Stimulated activated CD8-positive, alpha-beta memory T cell treated with anti-CD3 and anti-CD28 coated beads, Interleukin-12 subunit alpha, Interleukin-12 subunit beta, amount 100 ng/mL, for 1 hour (primary cell): ENCODE measurements at places on chromosomes 6 and 20.

GRCh38 chr6:154888421-154889295, 106.5 kb upstream of the TIAM2 start:
- no peak for DNase-seq

GRCh38 chr6:40350747-40351217, 236.4 kb downstream of the LRFN2 start:
- DNase-seq = no peak

DNA sequence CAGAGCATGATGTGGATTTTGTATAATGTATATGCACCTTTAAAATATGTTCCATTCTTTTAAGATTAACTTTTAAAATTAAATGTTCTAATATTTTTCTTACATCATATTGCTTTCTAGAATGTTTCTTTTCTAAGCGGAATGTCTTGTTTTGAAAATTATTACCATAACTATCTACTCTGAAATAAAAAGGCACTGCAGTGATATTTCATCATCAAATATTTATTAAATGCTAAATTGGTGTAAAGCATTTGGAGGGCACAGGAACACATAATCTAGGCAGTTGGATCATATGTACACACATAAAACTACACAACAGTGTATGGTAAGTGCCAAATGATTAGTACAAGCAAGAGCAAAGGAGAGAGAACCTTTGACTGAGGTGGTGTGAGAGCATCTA, 13.8 kb downstream of the BICRAL start:
- DNase-seq = no peak

DNA sequence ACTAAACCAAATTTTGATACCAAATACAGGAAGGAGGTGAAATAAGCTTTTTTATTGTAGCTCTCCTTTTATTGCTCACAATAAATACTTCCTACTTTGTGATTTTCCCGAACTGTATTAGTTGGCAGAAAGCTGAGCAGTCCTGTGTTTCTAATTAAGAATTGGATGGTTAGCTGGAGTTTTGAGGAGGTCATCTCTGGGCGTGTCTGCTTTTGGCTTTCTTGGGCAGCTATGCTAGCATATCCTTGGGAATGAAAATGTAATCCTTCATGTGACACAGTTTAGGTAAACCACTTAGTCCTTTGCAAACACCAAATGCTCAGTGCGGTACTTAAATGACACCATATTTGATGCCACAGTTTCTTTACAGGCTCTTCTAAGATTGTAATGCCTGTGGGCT, 67.5 kb downstream of the MTHFD1L start:
- DNase-seq = no peak

- DNase-seq = no peak
Observed at GRCh38 chr6:13289789-13290318, 38.5 kb downstream of the TBC1D7 start.

DNA sequence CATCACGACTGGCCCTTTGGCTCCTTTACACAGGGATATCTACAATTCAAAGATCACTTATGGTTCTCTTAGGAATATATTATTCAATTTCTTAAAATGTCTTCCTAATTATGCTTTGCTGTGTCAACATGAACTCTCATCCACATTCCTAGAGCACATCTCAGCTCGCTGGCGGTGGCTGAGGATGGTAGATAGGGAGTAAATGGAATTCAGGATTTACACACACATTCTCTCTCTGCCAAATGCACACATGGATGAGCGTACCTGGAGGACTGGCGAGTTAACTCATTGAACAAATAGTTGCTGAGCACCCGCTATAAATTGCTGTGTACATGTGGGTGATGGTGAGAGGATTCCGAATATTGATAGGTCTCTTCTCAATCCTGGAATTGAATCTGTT, 4.8 kb upstream of the MRPS10 start:
- DNase-seq = no peak

- DNase-seq = no peak
Observed at GRCh38 chr6:22610127-22610526, 40.8 kb downstream of the HDGFL1 start.

GRCh38 chr6:159913862-159914564, 23.2 kb downstream of the MAS1 start:
- DNase-seq = no peak

DNA sequence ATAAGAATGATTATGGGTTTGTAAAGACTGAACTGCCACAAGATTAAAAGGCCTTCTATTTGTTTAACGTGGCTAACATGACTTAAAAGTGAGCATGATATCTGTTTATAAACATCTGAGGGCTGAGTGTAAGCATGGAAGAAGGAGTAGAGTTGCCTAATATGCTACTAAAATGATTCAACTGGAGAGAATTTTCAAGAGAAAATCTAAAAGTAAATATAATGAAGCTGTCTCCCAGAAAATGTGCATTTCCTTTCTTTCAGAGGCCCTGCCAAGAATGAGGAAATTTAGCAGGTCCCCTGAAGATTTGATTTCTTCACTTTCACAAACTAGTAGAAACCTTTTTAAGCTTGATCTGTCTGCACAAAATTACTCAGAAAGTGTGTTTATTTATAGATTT, 4.2 kb upstream of the EYA4 start:
- DNase-seq = no peak

DNA sequence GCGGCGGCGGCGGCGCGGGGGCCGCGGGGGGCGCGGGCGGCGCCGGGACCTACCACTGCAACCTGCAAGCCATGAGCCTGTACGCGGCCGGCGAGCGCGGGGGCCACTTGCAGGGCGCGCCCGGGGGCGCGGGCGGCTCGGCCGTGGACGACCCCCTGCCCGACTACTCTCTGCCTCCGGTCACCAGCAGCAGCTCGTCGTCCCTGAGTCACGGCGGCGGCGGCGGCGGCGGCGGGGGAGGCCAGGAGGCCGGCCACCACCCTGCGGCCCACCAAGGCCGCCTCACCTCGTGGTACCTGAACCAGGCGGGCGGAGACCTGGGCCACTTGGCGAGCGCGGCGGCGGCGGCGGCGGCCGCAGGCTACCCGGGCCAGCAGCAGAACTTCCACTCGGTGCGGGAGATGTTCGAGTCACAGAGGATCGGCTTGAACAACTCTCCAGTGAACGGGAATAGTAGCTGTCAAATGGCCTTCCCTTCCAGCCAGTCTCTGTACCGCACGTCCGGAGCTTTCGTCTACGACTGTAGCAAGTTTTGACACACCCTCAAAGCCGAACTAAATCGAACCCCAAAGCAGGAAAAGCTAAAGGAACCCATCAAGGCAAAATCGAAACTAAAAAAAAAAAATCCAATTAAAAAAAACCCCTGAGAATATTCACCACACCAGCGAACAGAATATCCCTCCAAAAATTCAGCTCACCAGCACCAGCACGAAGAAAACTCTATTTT, 2.0 kb downstream of the FOXC1 start:
- no peak for DNase-seq

DNA sequence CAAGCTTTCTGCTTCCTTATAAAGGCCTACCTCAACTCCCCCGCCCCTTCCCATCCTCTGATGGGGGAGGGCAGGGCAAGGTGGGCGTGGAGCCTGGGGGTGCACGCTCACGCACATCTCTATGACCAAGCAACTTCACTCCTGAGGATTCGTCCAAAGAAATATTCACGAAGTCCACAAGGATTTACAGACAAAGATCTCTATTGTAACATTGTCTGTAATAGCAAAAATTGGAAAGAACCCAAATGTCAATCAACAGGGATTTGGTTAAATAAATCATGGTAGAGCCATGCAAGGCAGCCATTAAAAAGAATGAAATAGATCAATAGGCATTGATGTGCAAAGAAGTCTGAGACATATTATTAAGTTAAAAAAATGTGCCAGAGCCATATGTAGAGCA, 130.4 kb upstream of the AFDN start:
- no peak for DNase-seq

DNA sequence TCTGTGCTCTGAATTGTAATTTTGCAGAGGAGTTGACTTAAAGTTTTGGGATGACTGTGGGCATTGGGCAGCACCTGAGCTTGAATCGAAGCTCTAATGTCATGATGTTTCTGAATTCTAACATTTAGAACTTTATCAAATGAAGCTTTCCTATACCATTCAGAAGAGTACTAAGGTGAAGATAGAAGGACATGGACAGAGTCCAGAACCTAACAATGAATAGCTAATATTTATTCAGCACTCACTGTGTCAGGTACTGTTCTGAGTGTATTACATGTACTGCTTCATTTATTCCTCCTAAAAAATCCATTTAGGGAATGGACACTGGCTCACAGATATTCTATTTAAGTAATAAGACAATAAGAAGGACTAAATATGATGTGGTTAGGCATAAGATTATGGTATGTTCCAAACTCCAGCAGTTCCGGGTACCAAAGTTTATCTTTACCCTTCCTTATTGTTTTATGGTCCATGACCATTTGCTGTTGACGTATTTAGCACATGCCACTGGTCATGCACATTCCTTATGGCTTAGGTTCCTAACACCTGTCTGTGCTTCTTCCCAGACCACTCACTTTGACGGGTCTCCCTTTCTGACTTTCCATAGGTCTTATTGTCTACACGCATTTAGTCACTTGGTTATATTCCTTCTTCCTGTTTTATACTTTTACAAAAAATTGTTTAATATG, 20.3 kb downstream of the BCKDHB start:
- no peak for DNase-seq

DNA sequence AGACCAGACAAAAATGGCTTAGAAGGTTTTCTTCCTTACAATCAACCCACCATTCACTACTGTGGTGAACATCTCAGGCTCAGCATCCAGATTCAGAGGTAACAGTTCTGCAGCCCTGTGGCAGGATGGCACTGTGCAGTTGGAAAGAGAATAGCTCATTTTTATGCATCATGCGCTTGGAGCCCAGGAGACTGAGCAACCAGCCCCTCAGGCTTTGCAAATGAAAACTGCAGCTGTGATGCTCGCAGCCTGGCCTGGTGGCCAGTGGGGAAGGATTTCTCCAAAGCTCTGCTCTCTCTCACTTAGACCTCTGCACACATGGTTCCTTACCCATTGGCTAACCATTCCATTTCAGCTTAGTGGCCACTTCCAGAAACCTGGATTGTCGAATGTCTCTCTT, 45.8 kb downstream of the GABRR2 start:
- no peak for DNase-seq

DNA sequence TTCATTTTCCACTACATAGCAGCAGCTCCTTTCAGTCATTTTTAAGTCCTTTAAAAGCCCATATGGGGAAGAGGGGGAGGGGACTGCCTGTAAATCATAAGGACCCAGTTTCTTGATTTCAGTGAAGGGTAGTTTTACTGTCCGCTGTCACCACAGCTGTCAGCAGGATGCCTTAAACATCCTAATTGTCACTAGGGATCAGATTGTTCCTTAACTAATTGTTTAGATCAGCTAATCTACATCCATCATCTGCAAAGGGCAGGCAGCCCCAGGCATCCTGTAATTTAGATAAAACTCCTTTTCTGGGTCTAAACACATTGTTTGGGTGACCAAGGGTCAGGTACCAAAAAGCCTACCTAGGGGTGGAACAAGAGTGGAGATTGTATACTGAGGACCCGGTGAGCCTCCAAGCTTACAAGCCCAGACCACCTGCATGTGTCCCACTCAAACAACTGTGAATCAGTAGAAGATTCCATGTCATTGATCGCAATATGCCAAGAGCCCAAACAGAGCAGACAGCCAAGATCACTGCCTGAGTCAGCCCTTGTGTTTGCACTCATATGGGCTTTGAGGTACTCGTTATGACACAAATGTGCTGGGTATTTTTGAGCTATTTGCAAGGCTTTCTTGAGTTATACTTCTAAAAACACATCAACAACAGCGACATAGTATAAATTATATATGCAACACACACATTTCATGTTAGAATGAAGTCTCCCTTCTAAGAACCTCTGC, 198.7 kb upstream of the CEP162 start:
- no peak for DNase-seq

DNA sequence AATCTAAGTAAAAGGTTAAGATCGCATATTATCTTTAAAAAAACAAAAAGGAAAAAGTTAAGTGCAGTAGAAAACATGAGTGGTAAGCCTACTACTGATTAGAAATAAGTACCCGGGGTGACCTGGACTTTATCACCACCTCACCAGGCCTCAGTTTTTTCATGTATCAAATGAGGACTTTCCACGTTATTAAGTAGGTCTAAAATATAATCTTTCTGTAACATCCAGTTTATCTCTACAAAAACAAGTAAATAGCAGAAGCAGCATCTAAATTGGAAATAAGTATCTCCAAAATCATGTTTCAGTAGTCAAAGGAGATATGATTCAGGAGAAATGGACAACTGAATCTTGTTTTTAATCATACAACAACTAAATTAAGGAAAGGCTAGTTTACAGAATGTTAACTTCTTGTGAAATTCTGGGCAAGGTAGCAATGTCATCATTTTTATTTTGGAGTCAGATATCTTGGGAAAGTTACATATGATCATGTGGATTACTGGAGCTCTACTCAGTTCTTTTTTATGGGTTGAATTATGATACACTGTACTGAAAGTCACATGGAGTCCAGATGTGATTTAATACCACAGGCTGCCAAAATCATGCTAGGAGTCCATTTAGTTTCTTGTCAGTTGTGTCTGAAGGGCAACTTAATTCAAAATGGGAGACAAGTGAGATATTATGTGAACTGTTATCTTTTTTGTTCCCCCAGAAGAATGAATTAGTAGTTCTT, 114.7 kb upstream of the PRL start:
- DNase-seq = no peak

GRCh38 chr6:143370812-143371370, 79.6 kb downstream of the ADAT2 start:
- no peak for DNase-seq

DNA sequence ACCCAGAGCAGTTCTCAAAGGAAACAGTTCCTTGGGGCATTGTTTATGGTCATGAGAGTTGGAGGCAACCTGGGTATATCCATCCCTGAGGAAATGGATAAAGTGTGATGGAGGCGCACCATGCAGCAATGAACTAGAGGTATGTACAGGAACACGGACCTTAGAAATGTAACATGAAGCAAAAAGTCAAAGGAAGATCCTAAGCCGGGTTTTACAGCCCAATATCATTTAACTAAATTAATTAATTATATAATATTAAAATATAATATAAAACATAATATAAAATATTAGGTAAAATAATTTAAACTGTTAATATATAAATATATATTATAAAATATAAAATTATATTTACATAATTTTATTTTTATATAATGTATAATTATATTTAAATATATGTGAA, 44.1 kb upstream of the RNF8 start:
- DNase-seq = no peak

- DNase-seq = no peak
Observed at GRCh38 chr20:25606094-25606695, 17.6 kb downstream of the NANP start.

GRCh38 chr6:27687154-27688013, 214.5 kb upstream of the ZNF184 start:
- DNase-seq = peak; percentile 60

DNA sequence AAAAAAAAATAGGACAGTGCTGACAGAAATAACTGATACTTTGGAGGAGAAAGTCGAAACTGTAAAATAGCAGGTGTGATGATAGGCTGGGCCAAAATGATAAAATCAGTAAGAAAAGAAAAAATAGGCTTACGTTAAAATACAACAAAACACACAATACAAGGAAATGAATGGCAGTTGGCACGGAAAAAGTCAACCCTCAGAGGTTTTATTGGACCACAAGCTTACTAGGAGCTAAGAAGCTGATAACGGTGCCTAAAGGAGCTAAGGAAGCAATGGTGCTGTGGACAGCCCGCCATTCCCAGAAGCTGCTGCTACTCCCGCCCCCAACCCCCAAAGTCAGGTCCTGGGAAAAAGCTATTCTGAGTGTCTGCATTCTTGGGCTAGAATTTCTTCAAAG, 55.9 kb upstream of the RNF146 start:
- no peak for DNase-seq
